Cardiac fibroblast (primary cell): ENCODE measurements at places on chromosomes 2 and 18.

DNA sequence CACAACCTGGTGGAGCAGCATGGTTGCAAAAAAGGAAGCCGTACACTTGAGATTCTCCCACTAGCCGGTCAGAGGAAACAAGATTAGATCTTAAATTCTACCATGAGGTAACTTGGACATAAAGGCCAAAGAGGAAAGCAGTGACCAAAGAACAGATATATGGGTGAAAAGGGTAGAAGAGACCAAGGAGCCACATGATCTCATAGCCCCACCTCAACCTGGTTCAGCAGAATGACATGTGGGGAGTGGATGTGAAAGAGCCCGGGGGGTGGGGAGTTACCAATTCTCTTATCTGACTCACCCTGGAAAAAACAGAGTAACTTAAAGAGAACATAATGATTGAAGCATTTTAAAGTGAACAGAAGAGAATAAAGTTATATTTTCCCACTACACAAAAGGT lies 683.0 kb downstream of the DSC3 start:
- no peak for DNase-seq

DNA sequence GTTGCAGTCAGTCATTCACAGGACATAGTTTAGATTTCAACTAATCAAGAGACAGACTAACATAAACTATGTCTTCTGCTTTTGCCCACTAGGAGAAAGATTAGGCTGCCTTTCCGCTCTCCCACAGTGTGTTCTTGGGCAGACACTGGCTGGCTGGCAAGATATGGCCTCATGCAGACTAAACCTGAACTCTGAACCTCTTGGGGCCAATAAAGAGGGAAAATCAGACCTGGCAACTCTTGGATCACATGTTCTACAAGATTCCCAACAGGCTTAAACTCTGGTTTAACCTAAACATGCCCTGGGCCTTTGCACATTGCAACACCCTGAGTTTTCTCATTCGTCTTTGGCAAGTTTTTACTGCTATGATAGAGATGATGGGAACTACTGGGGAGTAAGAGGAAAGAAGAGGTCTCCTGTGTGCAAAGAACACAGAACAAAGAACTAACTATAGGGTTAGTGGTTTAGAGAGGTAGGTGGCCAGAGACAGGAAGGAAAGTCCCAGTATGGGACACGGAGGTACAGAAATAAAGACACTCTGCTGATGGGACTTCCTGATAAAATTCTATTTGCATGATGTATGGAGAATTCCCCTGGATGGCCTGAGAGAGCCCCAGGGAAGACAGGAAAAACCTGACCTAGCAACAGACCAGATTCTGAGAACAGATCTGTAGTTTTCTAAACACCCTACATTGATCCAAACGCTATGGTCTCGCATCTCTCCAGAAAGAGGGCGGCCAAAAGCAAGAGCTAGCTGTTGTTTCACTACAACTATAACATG lies 2.0 kb upstream of the ATRAID start:
- DNase-seq: no peak

DNA sequence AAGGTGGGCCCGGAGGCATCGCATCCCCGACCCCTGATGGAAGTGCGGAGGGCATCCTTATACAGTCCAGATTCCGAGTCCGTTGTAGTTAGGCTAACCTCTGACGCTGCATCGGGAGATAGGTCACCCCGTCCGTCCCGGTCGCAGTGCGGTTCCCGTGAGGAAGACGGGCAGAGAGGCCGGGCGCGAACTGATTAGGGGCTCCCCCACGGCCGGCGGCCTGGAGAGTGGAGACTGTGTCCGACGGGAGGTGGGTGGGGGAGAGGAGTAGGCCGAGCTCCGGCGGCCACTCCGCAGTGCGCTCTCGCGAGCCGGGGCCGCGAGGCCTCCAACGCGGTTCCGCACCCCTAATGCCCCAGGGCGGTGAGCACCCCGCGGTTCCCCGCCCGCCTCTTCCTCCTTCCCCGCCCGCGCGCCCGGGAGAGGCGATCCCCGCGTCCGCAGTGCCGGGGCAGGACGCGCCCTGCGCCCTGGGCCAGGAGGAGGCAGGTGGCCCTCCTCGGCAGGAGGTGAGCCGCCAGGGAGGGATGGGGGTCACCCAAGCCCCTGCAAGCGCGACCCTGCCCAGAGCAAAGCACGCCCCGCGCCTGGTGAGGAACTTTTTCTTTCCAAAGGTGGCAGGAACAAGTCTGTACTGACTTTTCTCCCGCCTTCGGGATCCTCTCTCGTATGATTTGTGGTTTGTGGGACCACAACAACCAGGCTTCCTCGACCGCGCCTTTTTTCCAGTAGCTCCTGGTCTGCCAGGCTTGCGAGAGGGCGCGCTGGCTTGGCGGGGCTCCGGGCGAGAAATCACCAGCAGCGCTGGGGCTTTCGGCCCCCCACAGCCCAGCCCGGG lies 1.4 kb upstream of the SP5 start:
- no peak for DNase-seq

- no peak for DNase-seq
These were observed 8.2 kb upstream of the CDH2 start for GRCh38 chr18:28185121-28185520.

DNA sequence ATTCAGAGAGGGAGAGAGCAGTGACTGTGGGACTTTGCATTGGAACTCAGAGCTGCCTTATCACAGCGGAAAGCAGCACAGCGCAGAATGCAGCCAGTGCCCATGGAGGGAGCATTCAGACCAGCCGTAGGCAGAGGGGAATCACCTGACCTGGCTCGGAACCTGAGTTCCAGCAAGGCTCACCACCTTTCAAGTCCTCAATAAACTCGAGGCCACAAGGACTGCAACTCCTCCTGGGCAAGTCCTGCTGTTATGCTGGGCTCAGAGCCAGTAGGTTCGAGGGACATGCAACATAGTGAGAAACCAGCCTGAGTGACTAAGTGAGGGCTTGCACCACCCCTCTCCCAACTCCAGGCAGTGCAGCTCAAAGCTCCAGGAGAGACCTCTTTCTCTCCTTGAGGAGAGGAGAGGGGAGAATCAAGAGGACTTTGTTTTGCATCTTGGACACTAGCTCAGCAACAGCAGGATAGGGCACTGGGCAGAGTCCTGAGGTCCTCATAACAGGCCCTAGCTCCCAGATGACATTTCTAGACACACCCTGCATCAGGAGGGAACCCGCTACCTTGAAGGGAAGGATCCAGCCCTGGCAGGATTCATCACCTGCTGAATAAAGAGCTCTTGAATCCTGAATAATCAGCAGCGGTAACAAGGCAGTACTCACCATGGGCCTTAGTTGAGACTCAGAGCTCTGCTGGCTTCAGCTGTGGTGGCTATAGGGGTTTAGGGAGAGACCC lies 136.8 kb upstream of the OTOS start:
- DNase-seq: peak; percentile 71

GRCh38 chr2:36967236-36967876 lies 1.0 kb upstream of the STRN start:
- no peak for DNase-seq

GRCh38 chr2:102436323-102436722 lies 13.4 kb downstream of the IL18RAP start:
- peak; percentile 31 for DNase-seq

- no peak for DNase-seq
These were observed 31.1 kb upstream of the EPG5 start for GRCh38 chr18:45998244-45998643.

DNA sequence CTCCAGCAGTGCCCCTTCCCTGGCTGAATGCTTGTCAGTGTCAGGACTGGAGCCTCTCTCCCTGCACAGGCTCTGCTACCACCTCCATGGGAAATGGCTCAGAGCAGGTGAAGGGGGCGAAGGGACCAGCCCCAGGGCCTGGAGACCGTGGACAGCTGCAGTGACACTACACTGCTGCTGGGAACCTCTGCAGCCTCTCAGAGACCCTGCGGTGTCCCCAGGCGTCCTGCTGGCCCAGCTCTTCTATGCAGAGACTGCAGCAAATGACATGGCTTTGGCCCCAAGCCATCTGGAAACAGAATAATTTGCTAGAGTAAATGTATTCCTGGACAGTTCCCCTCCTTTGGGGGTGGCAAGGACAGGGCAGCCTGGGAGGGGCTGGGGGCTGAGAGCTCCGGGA lies 53.2 kb downstream of the CIB4 start:
- DNase-seq: no peak

GRCh38 chr18:2644535-2644934 lies 11.0 kb upstream of the SMCHD1 start:
- DNase-seq: no peak

DNA sequence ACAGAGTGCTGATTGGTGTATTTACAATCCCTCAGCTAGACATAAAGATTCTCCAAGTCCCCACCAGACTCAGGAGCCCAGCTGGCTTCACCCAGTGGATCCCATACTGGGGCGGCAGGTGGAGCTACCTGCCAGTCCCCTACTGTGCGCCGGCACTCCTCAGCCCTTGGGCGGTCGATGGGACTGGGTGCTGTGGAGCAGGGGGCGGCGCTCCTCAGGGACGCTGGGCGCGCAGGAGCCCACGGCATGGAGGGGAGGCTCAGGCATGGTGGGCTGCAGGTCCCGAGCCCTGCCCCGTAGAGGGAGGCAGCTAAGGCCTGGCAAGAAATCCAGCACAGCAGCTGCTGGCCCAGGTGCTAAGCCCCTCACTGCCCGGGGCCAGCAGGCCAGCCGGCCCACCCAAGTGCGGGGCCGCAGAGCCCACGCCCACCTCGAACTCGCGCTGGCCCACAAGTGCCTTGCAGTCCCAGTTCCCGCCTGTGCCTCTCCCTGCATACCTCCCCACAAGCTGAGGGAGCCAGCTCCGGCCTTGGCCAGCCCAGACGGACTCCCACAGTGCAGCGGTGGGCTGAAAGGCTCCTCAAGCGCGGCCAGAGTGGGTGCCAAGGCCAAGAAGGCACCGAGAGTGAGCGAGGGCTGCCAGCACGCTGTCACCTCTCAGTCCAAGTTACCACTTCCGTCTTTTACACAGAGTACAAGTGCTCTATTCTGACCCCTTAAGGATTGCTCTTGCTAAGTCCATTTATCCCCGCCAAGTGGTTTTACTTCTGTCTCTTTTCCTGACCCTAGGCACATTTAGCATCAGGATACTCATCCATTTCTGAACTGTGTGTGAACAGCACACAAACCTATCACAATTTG lies 1.7 kb upstream of the RPE start:
- no peak for DNase-seq

DNA sequence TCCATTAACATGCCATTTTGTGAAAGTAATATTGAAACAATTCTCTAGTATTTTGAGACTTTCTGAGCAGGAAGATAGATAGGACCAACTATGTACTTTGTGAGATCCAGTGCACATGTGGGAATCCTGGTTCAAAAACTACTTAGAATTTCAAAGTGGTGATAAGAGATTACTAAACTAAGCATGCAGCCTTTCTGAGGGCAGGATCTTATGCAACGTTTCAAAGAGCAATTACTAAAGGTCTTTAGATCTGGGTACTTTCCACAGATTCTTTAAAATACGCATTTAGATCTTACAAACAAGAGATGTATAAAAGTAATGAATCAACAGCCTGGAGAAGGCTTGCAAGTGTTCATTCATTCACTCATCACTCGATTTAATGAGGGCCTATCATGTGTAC lies 124.4 kb upstream of the TRIB2 start:
- no peak for DNase-seq

GRCh38 chr2:42995752-42996422 lies 203.5 kb upstream of the HAAO start:
- DNase-seq: no peak

DNA sequence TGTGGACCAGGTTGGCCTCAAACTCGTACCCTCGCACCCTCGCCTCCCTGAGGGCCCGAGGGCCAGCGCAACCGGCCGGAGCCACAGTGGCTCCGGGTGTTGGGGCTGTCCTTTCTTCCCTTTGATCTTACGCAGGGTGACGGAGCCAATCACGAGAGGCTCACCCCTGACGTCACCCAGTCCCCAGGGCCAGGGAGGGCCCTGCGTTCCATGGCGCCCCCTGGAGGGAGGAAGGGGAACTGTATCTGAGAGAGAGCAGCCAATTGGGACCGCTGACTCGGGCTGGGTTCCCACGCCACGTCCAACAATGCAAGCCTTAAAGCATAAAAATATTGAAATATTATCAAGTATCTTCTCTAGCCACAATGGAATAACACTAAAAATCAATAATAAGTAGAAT lies 432.8 kb upstream of the LRRTM4 start:
- no peak for DNase-seq

DNA sequence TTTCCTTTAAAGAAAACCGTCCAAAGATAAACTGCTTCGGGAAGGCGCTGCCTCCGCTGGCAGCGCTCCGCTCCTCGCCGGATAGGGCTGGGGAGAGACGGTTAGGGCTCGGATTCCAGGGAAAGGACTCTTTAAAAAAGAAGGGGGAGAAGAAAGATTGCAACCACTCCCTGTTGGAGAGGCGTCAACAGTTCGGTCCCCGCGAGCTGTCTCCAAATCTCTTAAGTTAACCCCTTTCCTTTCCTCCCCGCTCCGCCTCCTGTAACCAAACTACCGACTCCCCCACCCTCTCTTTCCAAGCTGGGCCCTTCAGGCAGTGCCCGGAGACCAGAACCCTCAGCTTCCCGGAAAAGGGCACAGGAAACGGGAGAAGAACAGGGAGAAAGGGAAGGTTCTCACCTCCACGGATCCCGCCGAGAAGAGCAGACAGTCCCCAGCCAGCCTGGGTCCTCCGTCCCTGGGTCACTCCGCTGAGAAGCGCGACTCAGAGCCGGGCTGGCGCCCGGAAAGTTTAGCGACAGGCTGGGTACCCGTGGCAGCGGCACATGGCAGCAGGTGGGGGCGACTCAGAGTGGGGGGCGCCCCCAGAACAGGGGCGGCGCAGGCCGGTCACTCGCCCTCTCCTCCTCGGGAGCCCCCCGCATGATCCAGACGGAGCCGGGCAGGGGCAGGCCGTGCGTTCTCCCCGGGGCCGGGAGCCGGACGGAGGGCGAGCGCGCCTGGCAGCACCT lies 675 bp downstream of the FZD5 start:
- DNase-seq: peak; percentile 42
